ENCODE measurements at places on chromosomes 11 and 22.

DNA sequence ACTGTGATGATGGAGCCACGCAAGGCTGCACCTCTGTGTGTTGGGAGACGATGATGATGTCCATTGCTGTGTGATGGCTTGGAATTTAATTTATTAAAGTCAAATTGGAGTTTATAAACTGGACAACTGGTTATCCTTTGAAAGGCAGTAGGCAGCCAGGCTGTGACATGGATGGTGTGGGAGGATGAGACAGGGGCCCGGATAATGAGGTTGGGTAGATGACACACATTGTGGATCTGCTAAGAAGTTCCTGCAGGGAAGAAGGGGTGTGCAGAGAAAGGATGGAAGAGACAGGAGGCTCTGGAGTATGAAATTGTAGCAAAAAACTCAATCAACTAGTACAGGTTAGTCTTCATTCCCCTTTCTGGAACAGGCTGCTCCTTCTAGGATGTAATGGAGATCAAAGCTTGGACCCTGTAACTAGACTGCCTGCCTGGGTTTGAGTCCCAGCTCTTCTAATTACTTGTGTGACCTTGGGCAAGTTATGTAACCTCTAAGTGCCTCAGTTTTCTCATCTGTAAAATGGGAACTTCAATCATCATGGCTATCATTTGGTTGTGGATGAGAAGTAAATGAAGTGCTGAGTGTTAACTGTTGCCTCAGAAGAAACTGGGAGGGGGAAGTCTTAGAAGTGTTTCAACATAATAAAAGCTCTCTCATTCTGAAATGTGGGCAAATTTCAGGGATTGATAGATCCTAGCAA, 4.2 kb upstream of the HINFP start:
- DNase-seq = no peak

DNA sequence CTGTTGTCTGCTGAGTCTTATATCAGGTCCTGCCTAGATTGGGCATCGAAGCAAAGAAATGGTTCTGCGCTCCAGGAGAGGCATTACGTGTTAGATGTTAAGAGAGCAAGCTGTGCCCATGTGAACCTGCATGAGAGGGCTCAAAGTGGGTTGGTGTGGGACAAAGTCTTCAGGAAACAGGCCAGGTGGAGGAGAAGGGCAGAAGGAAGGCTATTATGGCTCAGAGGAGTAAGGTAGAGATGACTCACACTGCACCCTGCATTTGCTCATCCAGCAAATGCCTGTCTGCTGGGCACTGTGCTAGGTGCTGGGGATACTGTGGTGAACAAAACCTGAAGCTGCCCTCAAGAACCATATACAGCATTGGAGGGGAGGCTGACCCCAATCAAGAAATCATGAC, 5.8 kb downstream of the USP35 start:
- DNase-seq = no peak

DNA sequence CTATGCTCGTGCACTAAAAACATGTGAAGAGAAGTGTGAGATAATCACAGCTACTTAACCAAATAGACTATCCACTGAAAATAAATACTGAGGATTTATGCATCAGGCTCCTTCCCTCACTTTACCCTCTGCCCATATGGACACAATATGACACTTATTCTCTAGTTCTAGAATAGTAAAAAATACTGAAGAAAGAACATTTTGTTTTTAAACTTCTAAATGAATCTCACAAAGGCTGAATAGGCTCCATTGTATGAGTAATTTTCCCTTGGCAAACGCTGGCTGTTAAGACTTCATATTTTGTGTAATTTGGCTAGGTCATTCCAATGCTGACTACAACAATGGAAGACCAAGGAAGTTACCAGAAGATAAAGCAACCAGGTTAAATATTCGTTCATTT, 9.9 kb downstream of the HPS5 start:
- DNase-seq = no peak

- no peak for DNase-seq
Measured at GRCh38 chr22:35378621-35379020, 2.3 kb upstream of the HMOX1 start.

Measured in NCI-H446 (cell line).